ENCODE measurements at places on chromosomes 1 and 21.

DNA sequence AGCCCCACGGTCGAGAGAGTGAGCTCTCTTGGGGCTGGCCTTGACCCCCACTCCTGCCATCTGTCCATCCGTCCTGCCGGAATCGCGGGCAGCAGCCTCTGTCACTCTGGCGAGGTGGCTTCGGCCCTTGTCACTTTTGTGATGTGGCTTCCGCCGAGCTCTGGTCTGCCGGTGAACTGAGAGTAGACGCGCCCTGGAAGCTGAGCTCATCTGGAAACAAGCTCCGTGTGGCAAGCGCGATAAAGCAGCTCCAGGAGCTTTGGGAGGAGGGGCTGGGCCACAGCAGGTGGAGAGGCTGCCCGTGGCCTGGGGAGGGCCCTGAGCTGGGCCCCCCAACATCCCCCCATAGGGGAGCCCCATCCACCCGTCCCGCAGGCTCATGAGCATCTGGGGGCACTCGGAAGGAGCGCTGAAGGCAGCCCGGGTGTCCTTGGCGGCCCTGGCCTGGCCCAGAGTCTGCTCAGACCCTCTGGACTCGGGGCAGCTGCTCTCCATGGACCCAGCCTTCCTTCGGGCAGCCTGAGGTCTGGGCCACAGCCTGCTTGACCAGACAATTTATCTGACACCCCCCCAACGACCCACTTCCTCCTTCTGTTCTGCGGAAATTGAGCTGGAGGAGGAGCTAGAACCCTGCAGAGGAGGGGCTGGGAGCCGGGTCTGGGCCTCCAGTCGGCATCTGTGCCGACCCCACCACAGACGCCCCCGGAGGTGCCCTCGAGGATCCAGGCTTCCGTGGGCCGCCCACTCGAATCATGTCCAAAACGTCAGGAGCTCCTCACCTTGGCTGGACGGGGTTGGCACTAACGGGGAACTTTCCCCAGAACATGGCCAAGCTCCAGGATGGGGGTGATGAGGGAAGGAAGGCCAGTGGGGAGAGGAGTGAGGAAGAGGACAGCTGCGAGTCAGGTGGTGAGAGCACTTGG lies 59.1 kb downstream of the SLC19A1 start:
- DNase-seq: no peak

DNA sequence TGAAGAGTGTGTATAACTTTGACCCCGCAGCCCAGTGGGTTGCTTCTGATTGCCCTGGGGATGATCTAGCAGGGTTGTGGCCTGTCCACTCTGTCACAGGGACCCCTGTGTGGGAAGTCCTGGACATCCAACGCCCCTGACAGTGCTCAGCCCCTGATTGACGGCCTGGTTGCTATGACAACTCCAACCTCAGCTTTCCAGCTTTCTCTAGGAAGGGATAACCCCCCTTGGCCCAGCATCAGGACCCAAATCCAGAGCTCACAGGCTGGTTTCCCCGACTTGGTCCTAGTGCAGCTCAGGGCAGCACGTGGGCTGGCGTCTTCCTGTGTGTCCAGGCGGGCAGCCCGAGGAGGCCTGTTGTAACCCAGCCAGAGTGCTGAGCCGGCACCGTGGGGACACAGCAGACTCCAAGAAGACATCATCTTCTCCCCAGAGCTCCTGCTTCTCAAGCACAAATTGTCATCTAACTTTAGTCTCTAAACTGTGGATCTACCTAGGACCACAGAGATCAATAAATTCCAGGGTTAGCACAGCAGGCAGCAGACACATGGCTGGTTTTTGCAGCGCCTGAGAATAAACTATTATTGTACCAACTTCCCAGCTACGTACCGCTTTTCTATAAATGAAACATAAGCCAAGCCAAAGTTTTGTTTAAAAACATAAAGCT lies 18.9 kb upstream of the PDXK start:
- DNase-seq: no peak

- DNase-seq: no peak
Measured at GRCh38 chr1:154756793-154757548, 113.1 kb downstream of the KCNN3 start.

GRCh38 chr1:175803413-175803812 lies 60.0 kb upstream of the TNR start:
- no peak for DNase-seq

DNA sequence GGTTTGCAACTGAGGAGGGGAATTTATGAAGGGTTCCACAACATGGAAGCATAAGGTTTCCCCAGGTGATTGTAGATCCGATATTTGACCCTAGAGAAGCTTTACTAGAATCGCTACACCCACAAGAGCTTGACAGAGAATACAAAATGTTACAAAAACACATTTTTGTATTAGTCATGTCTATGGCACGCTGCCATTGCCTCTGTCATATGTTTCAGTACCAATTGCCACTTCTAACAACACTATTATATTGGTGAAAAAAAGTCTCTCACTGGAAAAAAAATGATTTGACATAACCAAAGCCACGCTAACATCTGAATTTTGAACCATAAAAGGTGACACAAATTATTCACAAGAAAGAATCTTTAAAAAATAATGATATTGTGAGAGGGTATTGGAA lies 214.5 kb downstream of the KCNT2 start:
- DNase-seq: no peak

DNA sequence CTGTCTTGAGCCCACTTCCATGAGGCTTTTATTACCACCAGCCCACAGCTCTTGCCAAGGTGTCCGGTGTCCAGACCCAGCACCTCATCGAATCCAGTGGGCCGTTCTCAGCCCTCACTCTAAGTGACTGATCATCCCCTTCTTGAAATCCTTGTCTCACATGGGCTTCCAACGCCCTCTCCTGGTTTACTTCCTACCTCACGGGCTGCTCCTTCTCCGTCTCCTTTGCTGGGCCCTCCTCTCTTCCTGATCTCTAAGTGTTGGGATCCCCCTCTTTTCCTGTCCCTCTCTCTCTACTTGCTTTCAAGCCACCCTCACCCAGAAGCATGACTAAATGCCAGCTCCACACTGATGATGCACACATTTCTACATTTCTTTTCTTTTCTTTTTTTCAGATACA lies 9.0 kb upstream of the RHBG start:
- no peak for DNase-seq

GRCh38 chr1:109989506-109990301 lies 5.1 kb downstream of the AHCYL1 start:
- DNase-seq: no peak

GRCh38 chr1:51327386-51327785 lies 3.0 kb downstream of the TTC39A start:
- DNase-seq: no peak

DNA sequence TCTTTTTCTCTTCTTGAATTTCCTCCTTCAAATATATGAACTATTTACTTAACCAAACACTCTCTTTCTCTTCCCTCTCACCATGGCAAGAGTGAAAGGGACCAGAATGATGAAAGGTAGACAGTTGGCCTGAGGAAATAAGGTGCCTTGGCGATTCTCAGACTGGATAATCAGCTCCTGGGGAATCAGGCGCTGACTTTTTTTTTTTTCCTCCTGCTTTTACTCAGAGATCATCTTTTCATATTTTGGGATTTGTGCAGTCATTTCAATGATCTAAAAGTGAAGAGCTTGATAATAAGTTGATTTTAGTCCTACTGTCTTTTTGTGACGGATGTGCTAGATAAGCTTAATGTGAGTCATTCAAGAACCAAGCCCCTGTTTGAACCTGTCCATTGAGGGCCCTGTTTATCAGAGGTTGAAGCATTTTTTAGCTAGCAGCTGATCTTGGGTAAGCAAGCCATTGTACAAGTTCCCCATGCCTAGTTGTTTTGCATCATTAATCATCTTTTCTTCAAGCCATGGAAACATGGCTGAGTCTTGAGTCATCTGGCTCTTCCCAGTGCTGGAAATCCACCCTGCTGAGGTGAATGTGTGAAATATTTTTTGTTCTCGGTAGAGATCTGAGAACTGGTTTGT lies 40.8 kb downstream of the ITSN1 start:
- no peak for DNase-seq

- DNase-seq: no peak
Measured at GRCh38 chr1:162302306-162303003, 74.2 kb downstream of the SPATA46 start.

- no peak for DNase-seq
Measured at GRCh38 chr1:94326329-94326728, 88.9 kb upstream of the ARHGAP29 start.

- no peak for DNase-seq
Measured at GRCh38 chr1:162020150-162020549, 3.5 kb downstream of the OLFML2B start.

DNA sequence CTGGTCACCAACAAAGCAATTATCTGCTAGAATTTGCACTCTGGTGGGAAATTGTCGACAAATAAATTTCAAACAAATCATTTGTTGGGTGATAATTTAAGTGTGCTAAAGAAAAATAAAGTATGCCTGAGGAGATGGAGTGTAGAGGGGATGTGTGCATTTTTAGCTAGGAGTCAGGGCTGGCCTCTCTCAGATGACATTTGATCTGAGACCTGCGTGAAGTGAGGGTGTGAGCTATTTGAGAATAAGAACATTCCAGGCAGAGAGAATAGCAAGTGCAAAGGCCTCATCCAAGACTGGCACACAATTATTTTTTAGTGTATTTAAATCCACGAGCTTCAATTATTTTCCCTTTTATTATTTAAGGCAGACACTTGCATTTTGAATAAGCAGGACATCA lies 19.7 kb upstream of the S1PR1 start:
- DNase-seq: no peak

DNA sequence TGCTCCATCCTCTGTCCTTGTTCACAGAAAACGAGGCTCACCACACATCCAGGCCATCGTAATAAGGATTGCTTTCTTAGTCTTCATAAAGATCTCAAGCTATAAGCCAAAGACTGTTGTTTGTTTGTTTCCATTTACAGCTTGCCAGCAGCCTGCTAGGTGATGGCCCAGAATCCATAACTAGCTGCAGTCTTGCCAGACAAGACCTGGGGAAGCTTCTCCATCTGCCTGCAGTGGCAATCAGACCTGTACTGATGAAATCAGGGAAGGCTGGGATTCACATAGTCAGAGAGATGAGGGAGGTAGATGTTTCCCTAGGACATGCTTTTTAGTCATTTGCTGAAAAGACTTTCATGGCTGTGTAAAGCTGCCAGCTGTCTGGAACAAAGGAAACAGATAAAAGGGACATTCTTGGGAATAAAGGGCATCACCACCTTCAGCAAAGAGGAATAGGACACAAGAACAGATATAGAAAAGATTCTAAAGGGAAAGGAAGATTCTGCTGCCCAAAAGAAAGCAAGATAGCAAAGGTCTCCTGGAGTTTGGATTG lies 51.0 kb downstream of the MT1HL1 start:
- no peak for DNase-seq

GRCh38 chr1:204285436-204286305 lies 71.9 kb upstream of the GOLT1A start:
- no peak for DNase-seq

GRCh38 chr21:21019681-21020080 lies 21.5 kb downstream of the NCAM2 start:
- DNase-seq: no peak

DNA sequence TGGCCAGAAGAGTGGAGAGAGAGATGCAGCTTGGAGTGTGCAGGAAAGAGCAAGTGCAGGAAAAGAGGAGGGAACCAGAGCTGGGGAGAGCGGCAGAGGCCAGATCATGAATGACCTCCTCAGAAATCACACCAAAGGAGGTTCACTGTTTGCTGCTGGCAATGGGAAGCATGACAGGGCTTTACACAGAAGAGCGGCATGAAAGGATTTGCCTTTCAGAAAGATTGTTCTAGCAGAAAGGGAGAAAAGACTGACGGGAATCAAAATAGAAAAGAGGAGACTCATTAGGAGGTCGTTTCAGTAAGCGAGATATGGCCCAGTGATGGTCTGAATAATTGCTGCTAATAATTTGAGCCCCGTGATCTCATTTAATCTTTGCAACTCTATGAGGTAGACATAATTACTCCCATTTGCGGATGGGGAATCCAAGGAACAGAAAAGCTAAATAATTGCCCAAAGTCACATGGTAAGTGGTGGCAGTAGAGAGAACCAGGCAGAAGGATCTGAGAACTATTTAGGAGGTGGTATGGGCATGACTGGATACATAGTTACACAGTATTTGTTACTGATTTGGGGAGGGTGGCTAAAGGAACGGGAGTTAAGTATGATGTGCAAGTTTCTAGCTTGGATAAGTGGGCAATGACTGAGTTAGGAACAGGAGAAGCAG lies 12.5 kb upstream of the HNRNPR start:
- no peak for DNase-seq

GRCh38 chr1:9186082-9186859 lies 48.3 kb upstream of the H6PD start:
- DNase-seq: no peak

GRCh38 chr1:200739702-200740570 lies 1.2 kb downstream of the CAMSAP2 start:
- no peak for DNase-seq

DNA sequence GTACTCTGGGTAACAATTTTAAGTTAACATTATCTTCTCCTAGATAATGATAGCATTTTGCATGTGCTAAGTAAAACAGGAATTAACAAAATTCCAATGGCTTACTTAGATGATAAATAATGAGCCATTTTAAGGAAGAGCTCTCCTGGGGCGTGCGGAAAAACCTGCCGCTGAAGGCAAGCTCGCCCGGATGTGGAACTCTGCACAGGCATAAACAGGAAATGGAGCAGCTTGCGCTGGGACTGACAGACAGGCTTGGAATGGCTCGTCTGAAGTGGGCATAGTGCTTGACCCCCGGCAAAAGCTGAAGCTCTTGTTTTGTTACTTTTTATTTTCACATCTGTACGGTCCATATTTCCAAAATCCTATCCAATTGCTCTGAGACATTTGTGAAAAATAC lies 169.2 kb downstream of the ZNF281 start:
- no peak for DNase-seq

- DNase-seq: no peak
Measured at GRCh38 chr1:51648180-51649109, 31.6 kb downstream of the OSBPL9 start.

DNA sequence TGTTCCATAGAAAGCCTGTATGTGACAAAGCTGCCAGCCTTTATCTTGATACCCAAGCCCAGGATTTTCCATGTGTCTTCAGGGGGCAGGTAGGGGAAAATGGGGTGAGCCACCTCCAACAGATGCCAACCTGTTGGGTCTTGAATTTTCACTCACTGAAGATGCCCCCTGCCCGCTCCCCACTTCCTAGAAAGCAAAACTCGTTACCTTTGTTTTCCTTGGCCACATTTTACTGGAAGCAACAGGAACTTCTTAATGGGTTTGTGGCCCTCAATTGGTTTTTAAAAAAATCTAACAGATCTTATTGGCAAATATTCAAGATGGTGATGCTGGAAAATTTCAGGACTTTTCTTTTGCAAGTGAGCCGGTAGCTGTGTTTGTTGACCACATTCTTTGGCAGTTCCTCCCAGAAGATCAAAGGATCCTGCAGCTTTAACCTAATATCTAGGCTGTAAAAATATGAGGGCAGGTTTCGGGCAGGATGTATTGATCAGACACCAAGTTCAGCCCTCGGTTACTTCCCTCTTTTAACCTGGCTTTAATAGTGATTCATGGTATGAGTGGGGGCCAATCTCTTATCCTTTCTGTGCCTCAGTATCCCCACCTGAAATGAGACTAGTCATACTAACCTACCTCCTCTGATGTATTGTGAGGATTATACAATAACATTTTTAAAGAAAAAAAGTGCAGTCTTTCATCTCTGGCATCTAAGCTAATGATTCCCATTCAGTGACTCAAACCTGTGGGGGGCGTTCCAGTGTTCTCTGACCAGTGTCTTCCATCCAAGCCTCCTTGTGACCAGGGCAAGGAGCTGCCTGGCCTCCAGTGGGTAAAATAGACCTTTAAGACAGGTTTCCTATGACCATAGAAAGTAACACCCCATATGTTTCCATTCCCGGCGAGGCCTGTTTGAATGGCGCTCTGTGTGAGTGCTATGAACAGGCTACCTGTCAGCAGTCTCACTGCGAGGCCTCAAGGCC lies 21.3 kb upstream of the GNPAT start:
- DNase-seq: no peak

Measured in stimulated activated CD4-positive, alpha-beta T cell treated with anti-CD3 and anti-CD28 coated beads, Interleukin-1b, Interleukin-23, amount 100 ng/mL, for 24 hours (primary cell).